ENCODE measurements at places on chromosomes 5 and 9. TPM values are rescaled to one million over a fixed set of nuclear protein-coding genes. Genes with fewer than 3 reads are reported as not detected.

Gene MEIKIN
- 0.29 TPM for polyA plus RNA-seq

- DNase-seq, result no peak
Measured at GRCh38 chr5:149355688-149356087, 2.2 kb upstream of the PCYOX1L start.

Gene NPR3
- 4.8 TPM for polyA plus RNA-seq

- DNase-seq, result no peak
Measured at GRCh38 chr5:53834500-53834899, 274.1 kb downstream of the NDUFS4 start.

All from ovary (tissue), 10 donors.